IMR-90 (cell line): ENCODE measurements at places on chromosomes 6 and 20. TPM values are rescaled to one million over a fixed set of nuclear protein-coding genes. Genes with fewer than 3 reads are reported as not detected.

DNA sequence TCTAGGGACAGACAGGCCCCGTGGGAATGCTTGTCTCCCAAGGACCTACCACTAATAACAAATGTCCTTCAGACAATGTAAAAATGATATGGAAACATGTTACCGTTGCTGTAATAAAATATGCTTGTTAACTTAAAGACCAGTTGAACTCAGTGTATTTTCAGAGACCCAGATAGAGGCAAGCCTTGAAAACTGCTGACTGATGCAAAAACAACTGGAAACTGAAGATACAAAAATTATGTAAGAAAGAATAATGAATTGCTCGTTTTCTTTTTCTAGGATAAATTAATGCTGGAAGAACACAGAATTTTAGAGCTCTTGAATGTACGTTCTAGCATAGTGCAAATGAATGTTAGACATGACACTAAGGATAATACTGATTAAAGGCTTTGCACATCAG is 311.5 kb upstream of the MAN1A1 start:
- DNase-seq = no peak
- H3K4me3 ChIP-seq = no peak overlapping the region
- no peak overlapping the region for H3K27ac ChIP-seq
- no peaks in the 10 kb centered on the region for H3K4me1 ChIP-seq
- no peaks in the 10 kb centered on the region for H3K36me3 ChIP-seq

- no peaks in the 10 kb centered on the region for H3K4me1 ChIP-seq
- no peak overlapping the region for H3K4me3 ChIP-seq
- DNase-seq = no peak
- H3K27ac ChIP-seq = no peak overlapping the region
Measured at GRCh38 chr20:23873370-23874015, 6.1 kb downstream of the CST5 start.

GRCh38 chr6:21591446-21591845 is 2.1 kb upstream of the SOX4 start:
- peaks cover 13% of the 10 kb centered on the region for H3K36me3 ChIP-seq
- no peak overlapping the region for H3K4me3 ChIP-seq
- H3K4me1 ChIP-seq = peaks cover 3% of the 10 kb centered on the region; the same call in 1 of the 2 replicates
- no peak for DNase-seq
- no peak overlapping the region for H3K27ac ChIP-seq

KCNK16 gene
- not detected in 2 replicates for total RNA-seq

RIMS1 gene
- 3.3 and 3.8 TPM in 2 replicates for total RNA-seq

DNA sequence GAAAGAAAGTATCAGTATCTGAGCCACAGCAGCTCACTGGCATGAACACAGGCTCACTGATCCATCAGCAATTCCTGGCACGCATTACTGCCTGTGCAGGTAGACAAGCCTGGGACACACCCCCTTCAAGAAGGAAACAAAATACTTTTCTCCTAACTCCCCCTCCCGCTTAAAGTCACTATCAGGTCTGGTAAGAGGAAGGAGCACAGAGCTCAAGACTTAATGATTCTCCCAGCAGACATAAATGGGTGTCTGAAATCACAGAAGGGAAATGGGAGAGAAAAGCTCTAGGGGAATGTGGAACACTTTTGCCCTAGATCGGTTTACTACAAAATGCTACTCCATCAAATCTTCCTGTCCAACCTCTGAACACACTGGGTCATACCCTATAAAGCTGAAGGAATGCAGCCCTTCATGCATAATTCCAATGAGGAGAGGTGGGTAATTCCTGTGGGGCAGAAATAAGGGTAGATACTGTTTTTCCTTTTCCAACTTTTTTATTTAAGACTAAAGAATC is at the start of gene ADGRF1:
TSS of gene ADGRF1 (minus strand) at position 58 of the 517 bp plus-strand sequence. CDS start 13,271 bp downstream, outside the sequence.
- H3K27ac ChIP-seq = no peak within 1 kb of the TSS
- DNase-seq = no peak
- no peaks in the 10 kb centered on the region for H3K4me1 ChIP-seq
- H3K36me3 ChIP-seq = no peaks in the 10 kb centered on the region
- H3K27me3 ChIP-seq = no peaks in the 10 kb centered on the region; the same call in 1 of the 2 replicates

PTPRT gene
- not detected in 2 replicates for total RNA-seq

GRCh38 chr20:22931653-22932608 is 103.2 kb upstream of the SSTR4 start:
- peaks cover 5% of the 10 kb centered on the region for H3K27me3 ChIP-seq
- H3K4me3 ChIP-seq = no peak overlapping the region
- DNase-seq = no peak

MATN4 gene
- not detected in 2 replicates for total RNA-seq

GRCh38 chr6:169243186-169243585 is 10.5 kb downstream of the THBS2 start:
- no peak overlapping the region for H3K4me3 ChIP-seq
- DNase-seq = no peak
- H3K36me3 ChIP-seq = peaks cover 40% of the 10 kb centered on the region
- no peaks in the 10 kb centered on the region for H3K27me3 ChIP-seq
- H3K4me1 ChIP-seq = no peaks in the 10 kb centered on the region; the same call in 1 of the 2 replicates
- no peak overlapping the region for H3K27ac ChIP-seq

DNA sequence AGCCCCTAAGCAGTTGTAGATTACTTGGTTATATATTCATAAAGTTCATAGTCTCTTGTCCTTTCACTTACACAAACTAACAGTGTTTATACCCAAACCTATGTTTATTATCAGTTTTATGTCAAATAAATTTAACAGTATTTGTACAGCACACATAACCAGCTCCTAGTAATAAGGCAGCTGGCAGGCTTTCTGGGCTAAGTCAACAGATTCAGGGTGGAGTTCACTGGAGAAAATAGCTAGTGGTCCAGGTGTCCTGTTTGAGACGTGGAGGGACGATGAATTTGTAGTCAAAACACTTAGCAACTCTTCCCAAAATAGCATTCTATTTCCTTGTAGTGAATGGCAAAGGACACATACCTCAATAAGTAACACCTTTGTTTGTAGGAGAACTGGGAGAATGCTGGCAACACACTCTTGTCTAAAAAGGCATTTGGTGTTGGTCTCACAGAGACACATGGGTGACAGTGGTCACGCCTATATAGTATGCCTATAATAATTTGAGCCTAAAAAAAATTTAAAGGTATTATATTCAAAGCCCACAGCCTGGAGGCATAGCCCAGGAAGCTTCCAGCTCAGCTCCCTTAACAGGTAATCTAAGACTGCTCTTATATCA is 156.4 kb upstream of the CARMIL1 start:
- no peaks in the 10 kb centered on the region for H3K27me3 ChIP-seq
- no peak for DNase-seq
- no peaks in the 10 kb centered on the region for H3K36me3 ChIP-seq
- H3K4me1 ChIP-seq = no peaks in the 10 kb centered on the region
- H3K4me3 ChIP-seq = no peak overlapping the region
